NCI-H2081 treated with DMSO at 0.1 percent for 48 hours (cell line): ENCODE measurements at places on chromosomes 16 and 17.
A peak's percentile ranks its signal among the peaks of the same experiment; 100 is the strongest.

- DNase-seq, result no peak
Observed at GRCh38 chr16:30533748-30534367, 800 bp downstream of the ZNF747 start.

- no peak for DNase-seq
Observed at GRCh38 chr17:75077496-75078283, 10.1 kb upstream of the SLC16A5 start.

DNA sequence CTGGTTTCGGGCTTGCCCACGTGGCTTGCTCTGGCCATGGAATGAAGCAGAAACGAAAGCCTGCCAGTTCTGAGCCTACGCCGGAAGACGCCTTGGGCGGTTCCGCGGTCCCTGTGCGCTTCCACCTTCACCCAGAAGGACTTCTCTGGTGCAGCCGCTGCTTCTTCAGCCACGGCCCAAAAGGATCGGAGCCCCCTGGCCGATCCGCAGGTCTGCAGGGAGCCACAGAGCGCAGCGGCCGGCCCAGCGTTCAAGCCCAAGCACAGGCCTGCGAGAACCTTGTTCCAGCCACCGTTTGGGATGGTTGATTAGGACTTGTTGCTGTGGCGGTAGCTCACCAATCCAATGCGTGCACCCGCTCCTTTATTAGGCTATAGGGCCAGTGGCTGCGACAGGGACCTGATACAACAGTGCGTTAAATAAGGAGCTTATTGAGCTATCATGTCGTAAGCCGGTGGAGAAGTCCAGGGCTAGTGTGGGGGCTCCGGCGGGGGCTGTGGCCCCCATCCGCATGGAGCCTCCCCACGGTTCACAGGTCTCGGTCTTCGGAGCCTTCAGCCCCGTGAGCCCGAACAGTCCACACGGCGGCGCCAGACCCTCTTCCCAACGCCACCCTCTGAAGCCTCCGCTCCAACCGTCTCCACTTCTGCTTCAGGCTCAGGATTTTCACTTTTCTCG is 10.2 kb upstream of the MPP2 start:
- no peak for DNase-seq

DNA sequence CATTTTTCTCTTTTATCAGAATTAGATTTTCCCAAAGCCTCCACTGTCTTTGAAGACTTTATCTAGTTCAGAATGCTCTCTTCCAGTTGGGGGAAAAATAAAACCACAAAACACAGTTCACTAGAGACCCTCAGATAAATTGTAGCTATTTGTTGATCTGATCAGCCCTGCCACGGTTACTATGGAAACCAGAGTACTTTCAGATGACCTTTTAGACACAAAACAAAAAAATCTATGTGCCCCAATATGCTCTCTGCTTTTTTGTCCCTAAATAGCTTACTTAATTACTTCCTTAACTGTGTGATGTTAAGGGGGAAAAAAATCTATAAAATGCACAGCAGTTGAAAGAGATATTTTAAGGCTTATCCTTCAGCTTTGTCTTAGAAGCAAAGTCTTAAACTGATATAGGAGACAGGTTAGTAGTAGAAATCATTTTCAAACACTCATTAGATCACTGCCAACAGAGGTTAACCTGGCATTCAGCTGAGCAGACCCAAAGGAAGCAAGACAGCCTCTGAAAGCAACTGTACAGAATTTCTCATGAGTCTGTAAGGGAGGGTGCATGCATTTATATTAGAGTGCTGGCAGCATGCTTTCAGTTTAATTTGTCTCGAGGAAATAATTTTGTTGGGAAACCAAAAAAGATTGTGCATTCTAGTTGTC is 129.9 kb upstream of the CACNG5 start:
- no peak for DNase-seq

DNA sequence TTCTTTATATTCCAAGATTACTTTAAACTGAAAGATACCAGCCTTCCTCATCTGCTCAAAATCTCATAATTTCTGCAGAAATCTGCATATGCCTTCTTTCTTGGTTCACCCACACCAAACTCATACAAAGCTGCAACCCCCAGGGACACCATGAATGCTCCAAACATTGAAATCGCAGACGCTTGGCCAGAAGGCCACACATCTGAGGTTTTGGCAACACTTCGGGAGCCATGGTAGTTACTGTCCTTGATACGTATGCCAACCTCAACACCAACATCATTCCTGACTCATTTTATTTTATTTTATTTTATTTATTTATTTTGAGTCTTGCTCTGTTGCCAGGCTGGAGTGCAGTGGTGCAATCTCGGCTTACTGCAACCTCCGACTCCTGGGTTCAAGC is 11.8 kb downstream of the GSPT1 start:
- DNase-seq, result no peak

GRCh38 chr17:9647014-9647413 is 1.7 kb downstream of the USP43 start:
- no peak for DNase-seq

DNA sequence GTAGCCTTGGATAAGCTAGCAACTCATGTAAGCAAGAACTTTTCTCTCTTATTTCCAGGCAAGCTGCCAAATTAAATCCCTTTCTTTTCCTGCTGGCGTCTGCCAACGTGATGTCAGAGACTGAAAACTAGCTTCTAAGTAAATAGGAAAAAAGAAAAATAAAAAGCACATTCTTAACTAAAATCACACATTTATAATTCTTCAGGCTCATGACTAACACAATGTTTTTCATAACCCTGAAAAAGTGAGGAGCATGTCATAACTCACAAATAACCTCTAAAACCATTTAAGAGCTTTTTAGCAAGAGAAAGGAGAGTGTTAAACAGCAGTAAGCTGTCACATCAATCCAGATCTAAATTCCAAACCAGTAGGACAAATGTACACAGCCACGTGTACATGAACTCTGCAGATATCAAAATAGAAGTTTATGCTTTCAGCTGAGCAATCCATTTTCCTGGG is 110.0 kb downstream of the N4BP1 start:
- no peak for DNase-seq

DNA sequence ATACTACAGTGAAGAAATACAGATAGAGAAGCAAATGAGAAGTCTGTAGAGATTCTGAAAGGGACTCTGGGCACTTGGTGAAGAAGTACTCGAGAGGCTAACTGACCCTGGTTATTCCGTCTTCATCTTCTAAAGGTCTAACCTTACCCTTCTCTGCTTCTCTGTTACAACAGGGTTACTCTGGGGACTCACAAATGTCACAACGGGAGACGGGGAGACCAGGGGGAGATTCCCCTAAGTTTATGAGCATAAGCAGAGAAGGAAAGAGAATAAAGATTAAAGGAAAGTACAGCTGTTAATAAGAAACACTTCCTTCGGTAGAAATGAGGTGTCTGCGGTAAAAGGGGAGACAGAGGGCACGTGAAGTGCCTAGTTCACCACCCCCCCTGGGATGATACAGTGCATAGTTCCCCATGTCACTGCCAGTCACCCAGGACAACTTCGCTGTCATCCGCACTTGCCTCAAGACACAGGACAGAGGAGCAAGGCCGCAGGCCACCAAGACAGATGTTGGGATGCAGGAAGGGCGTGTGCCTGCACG is 75.2 kb upstream of the TRAP1 start:
- DNase-seq, result no peak

- DNase-seq, result no peak
Observed at GRCh38 chr17:19380481-19381301, 2.4 kb downstream of the MAPK7 start.

DNA sequence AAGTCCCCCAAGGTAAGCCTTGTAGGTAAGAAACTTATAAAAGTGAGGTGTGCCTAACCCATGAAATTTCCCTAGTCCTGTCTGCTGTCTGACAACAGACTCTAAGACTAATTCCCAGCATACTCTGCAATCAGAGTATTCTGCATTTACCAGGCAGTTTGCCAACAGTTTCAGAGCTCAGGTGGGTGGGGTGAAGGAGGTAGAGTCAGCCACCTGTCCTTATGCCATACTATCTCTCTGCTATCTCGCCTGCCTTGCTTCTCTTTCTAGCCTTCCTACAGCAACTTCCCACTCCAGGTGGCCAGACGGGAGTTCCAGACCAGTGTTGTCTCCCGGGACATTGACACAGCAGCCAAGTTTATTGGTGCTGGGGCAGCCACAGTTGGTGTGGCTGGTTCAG is 2.3 kb downstream of the ATP5MC1 start:
- DNase-seq, result no peak

- DNase-seq, result peak; percentile 8
Observed at GRCh38 chr16:27920391-27920891, 143.1 kb downstream of the GSG1L start.
